Natural killer cell treated with Interleukin-12 subunit alpha and Interleukin-12 subunit beta and Interleukin-15 and Interleukin-18, amount 100 ng/mL, for 72 hours (primary cell): ENCODE measurements at places on chromosomes 12 and 14.
A peak's percentile ranks its signal among the peaks of the same experiment; 100 is the strongest.

DNA sequence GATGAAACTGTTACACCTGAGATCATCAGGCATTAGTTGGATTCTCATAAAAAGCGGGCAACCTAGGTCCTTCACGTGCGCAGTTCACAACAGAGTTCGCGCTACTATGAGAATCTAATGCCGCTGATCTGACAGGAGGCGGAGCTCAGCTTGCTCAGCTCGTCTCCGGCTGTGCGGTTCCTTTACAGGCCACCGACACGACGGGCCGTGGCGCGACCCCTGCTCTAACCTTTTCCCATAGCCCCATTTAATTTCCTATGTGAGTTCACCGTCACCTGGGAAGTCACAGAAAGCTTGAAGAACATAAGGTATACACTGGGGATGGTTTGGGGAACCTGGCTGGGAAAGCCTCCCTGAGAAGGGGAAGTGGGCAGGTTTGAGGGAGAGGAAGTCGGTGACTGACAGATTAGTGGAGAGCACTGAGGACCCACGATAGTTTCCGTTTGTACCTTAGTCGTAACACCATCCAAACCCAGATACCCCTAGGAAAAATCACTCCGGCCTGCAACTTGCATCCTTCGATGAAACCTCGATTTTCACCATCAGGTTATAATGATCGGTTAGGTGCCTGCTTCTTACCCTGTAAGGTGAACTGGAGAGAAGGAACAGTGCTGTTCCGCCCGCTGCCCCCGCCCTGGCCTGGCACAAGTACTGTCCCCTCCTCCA, 2.8 kb upstream of the AAAS start:
- DNase-seq: peak; percentile 65

DNA sequence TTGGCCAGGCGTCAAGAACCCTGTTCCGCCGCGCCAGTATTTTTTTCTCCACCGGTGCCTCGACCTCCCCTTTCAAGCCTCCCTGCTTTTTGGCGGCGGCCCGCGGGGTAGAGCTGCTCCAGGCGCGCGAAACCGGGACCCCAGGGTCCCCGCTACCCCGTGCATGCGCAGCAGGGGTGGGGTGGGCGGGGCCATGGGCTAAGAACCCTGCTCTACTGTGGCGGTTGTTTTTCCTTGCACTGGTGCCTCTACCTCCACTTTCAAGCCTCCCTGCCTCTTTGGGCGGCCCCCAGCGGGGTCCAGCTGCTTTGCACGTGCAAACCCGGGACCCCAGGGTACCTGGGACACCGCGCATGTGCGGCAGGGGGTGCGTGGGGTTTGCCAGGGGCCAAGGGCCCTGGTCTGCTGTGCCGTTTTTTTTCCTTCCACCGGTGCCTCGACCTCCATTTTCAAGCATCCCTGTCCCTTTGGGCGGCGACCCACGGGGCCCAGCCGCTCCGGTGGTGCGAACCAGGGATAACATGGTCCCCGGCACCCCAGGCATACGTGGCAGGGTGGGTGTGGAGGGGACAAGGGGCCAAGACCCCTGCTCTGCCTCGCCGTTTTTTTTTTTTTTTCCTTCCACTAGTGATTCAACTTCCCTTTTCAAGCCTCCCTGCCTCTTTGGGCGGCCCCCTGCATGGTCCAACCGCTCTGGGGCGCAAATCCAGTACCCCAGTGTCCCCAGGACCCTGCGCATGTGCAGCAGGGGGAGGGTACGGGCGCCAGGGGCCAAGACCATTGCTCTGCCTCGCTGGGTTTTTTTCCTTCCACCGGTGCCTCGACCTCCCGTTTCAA, 326.8 kb downstream of the ALG10 start:
- DNase-seq: no peak

GRCh38 chr12:102973583-102973982, 16.1 kb downstream of the ASCL1 start:
- DNase-seq: no peak

- no peak for DNase-seq
These were observed 22.5 kb upstream of the CDKN3 start for GRCh38 chr14:54374117-54374884.

DNA sequence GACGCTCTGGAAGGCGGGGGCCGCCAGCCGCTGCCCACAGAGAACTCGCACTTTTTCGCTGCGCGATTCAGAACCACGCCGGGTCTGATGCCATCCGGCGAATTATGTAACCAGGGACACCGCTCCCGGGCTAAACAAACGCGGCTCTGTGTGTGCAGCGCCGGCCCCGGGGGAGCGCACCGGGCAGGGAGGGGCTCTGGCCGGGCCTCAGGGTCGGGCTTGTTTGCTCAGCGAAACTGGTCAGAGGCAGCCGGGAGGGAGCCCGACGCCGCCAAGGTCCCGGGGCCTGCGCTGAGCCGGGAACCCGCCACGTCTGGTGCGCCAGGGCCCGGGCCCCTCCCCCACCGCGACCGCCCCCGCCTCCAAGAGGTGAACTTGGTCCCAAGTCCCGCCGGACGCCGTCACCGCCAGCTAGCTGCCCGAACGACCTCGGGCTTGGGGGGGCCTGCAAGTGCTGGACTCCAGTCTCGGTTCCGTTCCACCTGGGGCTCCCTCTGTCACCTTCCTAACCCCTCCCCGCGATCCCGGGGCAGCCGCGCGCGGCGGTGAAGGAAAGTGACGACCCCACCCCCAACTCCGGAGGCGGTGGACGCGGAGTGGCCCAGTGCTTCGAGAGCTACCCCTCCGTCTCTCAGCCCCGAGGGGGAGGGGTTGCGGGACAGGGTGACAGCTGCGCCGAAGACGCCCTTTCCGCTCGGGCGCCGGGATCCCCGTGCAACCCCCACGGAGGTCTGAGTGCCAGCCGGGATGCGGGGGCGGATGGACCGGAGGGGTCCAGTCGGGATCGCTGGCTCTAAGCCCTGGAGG, 848 bp downstream of the CTDSP2 start:
- peak; percentile 75 for DNase-seq

DNA sequence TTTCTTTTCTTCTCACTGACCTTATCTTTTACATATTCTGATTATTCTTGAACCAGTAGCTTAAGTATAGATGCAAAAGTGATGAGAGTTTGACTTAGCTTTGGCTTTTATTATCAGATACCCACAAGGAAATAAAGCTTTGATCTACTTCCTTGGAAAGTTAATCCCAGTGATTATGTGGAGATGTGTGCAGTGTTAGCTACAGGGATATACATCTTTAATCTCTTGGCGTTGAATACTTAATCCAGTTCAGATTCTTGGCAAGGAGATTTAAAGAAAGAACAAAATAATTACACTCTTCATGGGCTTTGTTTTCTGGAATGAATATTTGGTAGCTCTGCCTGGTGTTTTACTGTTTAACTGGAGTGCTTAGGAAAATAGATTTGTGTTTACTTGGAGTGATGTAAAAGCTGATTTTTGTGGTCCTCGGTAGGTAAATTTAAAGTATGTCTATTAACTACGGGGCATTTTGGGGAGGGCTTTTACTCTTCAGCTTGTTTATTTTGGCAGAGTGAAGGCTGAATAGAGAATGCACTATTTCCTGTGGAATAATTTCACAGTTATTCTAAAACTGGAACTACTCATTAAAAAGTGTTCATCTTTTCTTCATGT, 150.1 kb upstream of the LRIG3 start:
- DNase-seq: no peak

GRCh38 chr12:62783881-62784280, 151.1 kb downstream of the PPM1H start:
- DNase-seq: no peak

DNA sequence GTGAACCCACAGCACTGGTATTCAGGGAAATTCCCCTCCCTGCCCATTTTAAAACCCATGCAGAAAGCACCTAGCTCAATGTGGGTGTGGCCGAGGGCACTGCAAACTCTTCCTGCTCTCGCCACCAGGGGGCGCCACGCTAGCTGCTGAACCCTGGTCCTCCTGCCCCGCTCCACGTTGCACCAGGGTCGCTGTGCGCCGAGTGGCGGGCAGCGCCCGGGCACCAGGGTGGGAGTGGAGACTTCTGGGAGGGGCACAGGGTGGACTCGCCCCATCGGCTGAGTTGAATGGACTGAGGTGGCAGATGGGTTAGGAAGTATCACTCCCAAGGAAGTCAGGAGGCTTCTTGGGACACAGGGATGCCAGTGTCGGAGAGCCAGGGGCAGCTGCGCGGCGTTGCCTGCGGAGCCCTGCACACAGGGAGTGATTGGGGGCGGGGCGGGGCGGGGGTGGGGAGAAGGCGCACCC, 48.1 kb upstream of the BCL11B start:
- peak; percentile 83 for DNase-seq

DNA sequence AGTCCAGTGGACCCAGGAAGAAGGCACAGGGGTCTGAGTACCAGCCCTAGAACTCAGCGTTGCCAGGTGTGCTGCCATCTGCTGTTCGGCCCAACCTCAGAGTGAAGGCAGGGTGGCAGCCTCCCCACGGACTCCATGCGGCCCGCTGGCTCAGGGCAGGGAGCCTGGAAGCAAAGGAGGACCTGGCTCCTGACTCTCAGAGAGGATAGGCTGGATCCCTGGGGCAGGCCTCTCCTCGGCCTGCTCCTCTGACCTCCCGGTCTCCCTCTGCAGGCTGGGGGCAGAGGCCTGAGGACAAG, 10.1 kb downstream of the MCRS1 start:
- DNase-seq: no peak

- no peak for DNase-seq
These were observed 397.1 kb downstream of the MDGA2 start for GRCh38 chr14:47278233-47278842.
